SW 1271 (cell line): ENCODE measurements at places on chromosomes 4 and X.

GRCh38 chr4:74919783-74920182, 13.1 kb upstream of the PARM1 start:
- no peak for DNase-seq

GRCh38 chr4:17781300-17782287, at the start of gene FAM184B:
Gene FAM184B (minus strand): TSS chr4:17781621. CDS start chr4:17781299, 322 bp downstream.
- no peak for DNase-seq

DNA sequence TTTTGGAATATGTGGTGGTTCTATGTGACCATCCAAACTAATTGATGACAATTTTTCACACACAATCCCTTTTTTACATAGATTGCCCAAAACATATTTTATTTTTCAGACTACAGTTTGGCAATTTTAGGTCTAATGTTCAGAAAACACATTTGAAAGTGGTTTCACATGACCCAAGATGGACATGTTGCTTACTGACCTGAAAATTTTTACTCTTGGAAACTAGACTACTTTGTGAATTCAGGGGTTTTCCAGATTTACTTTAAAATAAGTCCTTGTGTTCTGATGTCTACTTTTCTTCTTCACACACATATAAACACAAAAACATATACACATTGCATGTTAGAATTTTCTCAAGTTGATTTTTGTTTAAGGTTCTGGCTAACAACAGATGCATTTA, 79.5 kb downstream of the HMGB2 start:
- DNase-seq, result no peak

GRCh38 chr4:57544811-57545654, 434.8 kb upstream of the IGFBP7 start:
- DNase-seq, result no peak

GRCh38 chr4:19577097-19577496, 674.6 kb upstream of the SLIT2 start:
- DNase-seq, result no peak

- DNase-seq, result no peak
Measured at GRCh38 chrX:78455901-78456300, 128.5 kb upstream of the CYSLTR1 start.

- no peak for DNase-seq
Measured at GRCh38 chr4:54092405-54093323, 7.3 kb upstream of the GSX2 start.

DNA sequence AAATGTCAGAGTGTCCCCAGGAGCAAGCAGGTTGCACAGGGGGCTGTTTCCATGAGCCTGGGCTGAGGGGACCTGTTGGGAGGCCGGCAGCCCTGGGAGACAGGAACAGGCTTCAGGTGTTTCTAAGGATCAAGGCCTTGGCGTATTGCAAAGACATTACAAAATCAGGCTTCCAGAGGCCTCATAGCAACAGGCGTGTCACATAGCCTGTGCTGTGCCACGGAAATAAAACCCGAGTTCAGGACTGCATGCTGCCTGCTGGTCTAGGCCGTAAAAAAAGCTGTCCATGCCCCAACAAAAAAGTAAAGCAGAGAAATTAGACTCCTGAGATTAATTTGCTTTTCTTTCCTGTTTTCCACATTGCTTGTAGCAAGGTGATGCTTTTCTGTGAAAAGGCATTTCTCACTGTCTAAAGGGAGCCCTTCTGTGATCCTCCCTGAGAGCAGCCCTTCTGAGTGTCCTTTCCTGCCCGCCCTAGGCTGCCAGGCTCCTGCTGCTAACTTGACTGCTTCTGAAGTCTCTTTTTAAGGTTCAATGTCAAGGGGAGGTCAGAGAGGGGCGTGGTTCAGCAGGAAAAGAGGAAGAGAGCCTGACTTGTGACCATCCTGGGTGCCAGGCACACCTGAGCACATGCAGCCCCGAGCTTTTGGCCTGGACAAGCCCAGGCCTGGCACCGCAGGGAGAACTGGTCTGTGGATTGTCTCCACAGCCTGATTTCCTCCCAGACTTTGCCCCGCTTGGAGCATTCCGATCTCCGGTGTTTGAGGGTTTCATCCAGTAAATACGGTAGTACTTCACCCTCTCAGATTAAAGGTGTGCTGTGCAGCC, 21.3 kb downstream of the SHROOM2 start:
- no peak for DNase-seq

DNA sequence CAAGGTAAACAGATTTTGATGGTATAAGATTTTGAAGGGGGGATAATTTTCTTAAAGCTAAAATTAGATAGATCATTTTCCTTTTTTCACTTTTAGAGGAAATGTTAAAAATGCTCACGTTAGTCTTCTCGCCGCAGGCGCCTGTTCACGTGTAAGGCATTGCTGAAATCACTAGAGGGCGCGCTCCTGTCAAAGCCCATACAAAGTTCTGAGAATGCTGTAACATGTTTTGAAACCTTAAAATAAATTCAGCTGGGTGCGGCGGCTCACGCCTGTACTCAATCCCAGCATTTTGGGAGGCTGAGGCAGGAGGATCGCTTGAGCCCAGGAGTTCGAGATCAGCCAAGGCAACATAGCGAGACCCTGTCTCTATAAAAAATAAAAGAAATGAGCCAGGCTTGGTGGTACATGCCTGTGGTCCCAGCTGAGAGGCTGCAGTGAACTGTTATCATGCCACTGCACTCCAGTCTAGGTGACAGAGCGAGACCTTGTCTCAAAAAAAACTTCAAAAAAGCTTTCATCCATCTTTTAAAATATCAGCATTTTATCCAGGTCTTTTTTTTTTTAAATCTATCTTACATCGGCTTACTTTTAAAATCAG, 138.0 kb downstream of the RBMX2 start:
- DNase-seq, result peak; percentile 5

DNA sequence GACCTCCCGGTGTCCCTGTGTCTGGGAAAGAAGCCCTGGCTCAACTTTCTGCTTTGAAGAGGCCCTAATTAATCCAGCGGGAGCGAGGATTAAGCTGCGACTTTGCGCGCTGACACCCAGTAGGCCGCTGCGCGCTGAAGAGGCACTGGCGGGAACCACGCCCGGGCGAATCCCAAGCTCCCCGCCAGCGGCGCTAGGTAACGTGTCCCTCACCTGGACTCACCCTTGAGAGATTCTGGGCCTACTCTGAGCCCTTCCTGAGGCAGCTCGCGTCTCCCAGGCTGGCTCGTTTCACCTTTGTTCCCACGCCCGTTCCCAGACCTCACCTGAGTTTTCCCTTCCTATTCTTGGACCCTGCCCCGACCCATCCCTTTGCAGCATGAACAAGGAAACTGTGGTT, 616 bp upstream of the KLHL34 start:
- DNase-seq, result no peak

- no peak for DNase-seq
Measured at GRCh38 chr4:1565598-1566295, 118.4 kb downstream of the FAM53A start.

GRCh38 chrX:46500054-46500453, 45.2 kb downstream of the ZNF674 start:
- no peak for DNase-seq

DNA sequence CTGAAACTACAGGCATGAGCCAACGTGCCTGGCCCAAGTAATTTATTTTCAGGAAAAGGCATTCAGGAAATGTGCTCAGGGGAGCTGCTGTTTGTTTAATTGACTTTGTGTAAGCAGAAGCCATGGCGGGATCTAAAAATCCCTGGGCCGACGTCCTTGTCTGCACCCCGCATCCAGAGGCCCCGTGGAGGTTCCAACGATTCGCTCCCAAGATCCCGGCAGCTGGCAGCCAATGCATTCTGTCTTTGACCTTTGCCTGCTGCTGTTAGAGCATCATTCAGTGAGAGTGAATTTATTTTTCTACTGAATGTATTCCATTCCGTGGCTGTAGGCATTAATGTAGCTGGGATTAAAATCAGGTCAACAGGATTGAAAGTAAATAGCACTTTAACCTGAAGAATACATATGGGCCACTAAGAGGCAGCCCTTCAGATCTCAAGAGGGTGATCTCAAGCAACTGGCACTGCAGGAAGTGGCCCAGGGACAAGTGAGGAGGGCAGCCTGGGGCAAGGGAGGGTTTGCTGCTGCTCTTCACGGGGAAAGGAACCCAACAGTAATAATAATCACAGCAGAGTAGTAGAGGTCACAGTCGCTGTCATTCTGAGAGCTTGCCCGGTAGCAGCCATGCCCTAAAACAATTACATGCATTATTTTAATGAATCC, 75.2 kb downstream of the PSAPL1 start:
- no peak for DNase-seq

DNA sequence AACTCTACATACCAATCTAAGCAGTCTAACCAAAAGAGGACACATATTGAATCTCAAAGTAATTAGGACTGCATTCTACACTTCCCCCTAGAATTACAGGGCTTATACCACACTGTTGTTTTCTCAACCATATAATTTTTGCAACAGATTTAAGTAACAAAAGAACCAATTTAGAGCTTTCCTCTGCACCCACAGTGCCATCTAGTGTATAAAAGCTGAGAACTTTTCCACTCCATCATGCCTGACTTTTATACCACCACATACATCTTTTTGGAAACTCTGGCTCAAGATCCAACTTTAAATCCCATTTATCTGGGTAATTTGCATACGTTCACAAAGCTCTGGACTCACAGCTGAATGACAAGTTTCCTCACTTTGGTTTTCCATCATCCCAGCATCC, 99.5 kb downstream of the EFHC2 start:
- peak; percentile 5 for DNase-seq

DNA sequence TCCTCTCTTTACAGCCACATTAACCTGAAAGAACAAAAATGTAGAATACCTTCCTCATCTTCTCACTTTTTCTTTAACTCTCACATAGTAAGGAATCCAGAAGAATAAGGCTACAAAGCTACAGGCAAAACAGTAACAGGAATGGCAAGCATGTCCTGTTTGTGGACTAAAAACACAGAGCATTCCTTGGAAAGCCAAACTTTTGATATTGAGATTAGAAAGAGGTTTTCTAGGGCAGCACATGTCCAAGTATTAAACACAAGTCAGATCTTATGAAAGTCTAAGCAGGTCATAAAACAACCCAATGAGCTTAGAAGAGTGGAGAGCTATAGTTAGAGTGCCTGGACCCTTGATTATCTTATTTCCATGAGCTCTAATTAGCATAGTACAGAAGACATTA, 58.2 kb upstream of the FAM9C start:
- no peak for DNase-seq

GRCh38 chrX:40326186-40326965, 228.6 kb upstream of the BCOR start:
- DNase-seq, result no peak

GRCh38 chrX:15321447-15321846, 6.0 kb upstream of the ASB11 start:
- DNase-seq, result no peak

GRCh38 chr4:156109943-156110900, 156.6 kb upstream of the CTSO start:
- DNase-seq, result no peak

DNA sequence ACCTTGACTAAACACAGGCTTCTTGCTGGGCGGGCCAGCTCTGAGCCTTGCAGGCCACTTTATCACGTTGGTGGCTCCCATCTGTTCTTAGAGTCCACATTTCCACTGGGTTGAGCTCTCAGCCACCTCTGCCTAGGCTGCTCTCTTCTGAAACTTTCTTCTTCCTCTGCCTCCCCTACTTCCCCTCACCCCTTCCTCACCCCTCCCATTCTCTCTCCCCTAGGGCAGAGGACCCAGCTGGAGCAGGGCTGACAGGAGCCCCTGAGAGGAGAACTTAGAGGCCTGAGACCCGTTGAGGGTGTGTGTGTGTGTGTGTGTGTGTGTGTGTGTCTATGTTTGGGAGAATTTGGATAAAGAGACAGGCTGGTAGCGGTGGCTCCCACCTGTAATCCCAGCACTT, 19.9 kb upstream of the TMSB4X start:
- DNase-seq, result no peak

DNA sequence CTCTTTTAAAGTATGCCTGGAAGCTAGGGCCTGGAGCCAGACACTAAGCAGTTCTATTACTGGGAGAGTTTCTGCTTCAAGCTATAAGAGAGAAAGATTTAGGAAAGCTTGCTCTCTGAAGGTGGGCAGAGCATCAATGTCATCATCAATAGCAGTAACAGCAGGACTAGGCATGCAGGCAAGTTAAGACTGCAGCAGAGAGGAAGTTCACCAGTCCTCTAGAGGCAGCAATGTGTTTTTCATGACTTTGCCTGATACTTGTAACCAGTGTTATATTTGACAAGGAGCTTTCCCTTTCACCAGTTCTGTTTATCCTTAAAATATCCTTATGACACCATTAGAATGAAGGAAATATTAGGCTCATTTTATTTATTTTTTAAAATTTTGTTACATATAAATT, 237.9 kb downstream of the KCTD8 start:
- DNase-seq, result no peak

- DNase-seq, result no peak
Measured at GRCh38 chr4:2459589-2460349, 9.1 kb upstream of the RNF4 start.

- DNase-seq, result no peak
Measured at GRCh38 chrX:8424912-8425311, 39.7 kb upstream of the VCX3B start.

GRCh38 chr4:41257906-41258305, 1.2 kb downstream of the UCHL1 start:
- no peak for DNase-seq

DNA sequence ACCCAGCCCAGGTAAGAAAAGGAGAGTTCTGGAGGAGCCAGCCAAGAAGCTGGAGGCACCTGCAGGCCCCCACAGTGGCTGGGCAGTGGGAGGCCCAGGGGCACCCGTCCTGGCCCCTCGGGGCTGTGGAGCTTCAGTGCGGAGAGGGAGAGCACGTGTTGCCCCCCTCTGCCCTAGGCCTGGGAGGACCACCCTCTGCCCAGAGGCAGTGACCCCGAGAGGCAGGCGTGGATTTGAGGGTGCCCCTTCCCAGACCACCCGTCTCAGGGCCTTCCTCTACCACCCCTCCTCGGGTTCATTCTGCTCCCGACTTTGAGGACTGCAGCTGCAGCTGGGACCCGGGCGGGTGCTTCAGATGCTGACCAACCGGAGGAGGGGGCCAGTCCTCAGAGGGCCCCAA, 12.1 kb upstream of the HGFAC start:
- no peak for DNase-seq

DNA sequence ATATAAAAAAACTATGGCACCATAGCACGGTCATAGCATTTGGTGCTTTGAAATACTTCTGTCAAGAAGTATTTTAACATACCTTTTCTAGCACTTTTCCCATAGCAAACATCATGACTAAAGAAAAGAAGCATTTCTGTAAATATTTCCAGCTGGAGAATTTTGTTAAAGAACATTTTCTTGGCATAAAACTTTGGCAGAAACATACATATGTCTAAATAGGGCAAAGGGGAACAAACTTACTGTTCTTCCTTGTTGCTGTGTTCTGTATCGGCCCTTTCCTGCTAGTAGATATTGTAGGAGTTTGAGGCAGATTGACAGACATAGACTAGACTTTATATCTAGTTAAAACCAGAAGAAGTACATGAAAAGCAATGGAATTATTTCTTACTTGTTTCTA, 2368.5 kb downstream of the PCDH7 start:
- DNase-seq, result no peak

DNA sequence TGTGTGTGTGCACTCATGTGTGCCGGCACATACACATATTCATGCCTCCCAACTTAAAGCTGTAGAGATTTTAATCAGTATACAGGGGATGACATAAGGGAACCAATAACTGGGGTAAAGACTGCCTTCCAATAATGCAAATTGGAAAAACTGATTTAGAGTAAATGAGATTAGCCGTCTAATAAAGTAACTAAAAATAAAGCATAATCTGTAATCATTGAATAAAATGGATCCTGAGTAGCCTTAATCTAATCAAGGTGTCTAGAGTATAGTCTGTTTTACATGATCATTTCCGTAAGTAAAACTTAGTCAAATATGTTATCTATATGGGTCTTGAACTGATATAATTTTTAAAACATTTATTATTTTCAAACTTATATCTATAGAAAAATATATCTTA, 925.8 kb downstream of the FSTL5 start:
- no peak for DNase-seq
